ENCODE measurements at places on chromosomes 4 and X. TPM values are rescaled to one million over a fixed set of nuclear protein-coding genes. Genes with fewer than 3 reads are reported as not detected.

- DNase-seq, result no peak
These were observed 253.9 kb downstream of the SPOCK3 start for GRCh38 chr4:166980419-166980818.

ADH4 gene
- total RNA-seq, result 0.41 TPM

DNA sequence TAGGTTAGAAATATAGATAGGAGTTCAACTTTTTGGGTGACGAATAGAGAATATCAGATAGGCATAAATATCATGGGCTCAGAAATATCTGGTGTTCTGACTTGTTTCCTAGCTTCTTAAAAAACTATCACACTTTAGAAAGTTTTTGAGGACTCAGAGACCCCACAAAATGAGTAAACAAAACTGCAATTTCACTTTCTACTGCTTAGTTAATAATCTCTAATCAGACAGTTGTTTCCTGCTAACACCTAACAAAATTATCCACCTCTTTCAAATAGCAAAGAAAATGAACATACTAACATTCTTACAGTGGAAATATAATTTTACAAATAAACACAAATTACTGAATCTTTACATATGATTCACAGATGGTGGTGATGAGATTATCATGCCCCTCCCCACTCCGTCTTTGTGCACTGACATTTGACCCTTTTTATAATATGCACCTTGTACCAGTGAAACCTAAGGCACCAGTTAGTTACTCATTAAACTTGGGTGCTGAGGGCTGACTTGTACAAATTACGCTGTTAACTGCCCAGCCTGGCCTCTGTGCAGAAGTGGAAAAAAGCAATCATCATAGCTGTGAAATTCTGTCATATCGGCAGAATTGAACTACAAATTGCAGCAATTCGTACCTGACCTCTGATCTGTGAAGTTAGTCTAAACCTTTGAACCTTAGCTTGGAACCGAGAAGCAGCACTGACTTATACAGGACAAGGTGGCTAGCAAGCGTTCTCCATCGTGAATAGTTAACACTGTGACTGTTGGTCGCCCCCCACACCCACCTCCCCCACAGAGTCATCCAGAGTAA, 138.7 kb downstream of the CHRNA9 start:
- peak; percentile 74 for DNase-seq

- DNase-seq, result no peak
These were observed 85.6 kb upstream of the NMU start for GRCh38 chr4:55721651-55722050.

- DNase-seq, result no peak
These were observed 23.5 kb downstream of the CD99 start for GRCh38 chrX:2714551-2714950.

TMEM47 gene
- total RNA-seq, result 43.4 TPM

- DNase-seq, result no peak
These were observed 175.1 kb downstream of the AR start for GRCh38 chrX:67718926-67719325.

MFSD8 gene
- 27.9 TPM for total RNA-seq

- DNase-seq, result no peak
These were observed 124.2 kb upstream of the RBPJ start for GRCh38 chr4:26196567-26196966.

CHST7 gene
- total RNA-seq, result 2.7 TPM

GRCh38 chrX:96683997-96684338, 674 bp upstream of the DIAPH2 start:
- no peak for DNase-seq

- no peak for DNase-seq
These were observed 46.3 kb downstream of the GAGE1 start for GRCh38 chrX:49644991-49645637.

- no peak for DNase-seq
These were observed 7.7 kb upstream of the APBB2 start for GRCh38 chr4:41221850-41222645.

GRCh38 chr4:1043162-1043561, 31.7 kb downstream of the FGFRL1 start:
- DNase-seq, result no peak

GRCh38 chrX:1072637-1073377, 139.6 kb downstream of the CRLF2 start:
- no peak for DNase-seq
